ENCODE measurements at places on chromosomes 5 and 9. TPM values are rescaled to one million over a fixed set of nuclear protein-coding genes. Genes with fewer than 3 reads are reported as not detected.

GRCh38 chr9:33445389-33446239 is 1.8 kb downstream of the AQP3 start:
- peaks cover 53% of the 10 kb centered on the region for H3K36me3 ChIP-seq
- peak overlapping the region; percentile 97 for H3K27ac ChIP-seq
- peak overlapping the region; percentile 94 for H3K4me3 ChIP-seq
- peaks cover 71% of the 10 kb centered on the region for H3K4me1 ChIP-seq

DNA sequence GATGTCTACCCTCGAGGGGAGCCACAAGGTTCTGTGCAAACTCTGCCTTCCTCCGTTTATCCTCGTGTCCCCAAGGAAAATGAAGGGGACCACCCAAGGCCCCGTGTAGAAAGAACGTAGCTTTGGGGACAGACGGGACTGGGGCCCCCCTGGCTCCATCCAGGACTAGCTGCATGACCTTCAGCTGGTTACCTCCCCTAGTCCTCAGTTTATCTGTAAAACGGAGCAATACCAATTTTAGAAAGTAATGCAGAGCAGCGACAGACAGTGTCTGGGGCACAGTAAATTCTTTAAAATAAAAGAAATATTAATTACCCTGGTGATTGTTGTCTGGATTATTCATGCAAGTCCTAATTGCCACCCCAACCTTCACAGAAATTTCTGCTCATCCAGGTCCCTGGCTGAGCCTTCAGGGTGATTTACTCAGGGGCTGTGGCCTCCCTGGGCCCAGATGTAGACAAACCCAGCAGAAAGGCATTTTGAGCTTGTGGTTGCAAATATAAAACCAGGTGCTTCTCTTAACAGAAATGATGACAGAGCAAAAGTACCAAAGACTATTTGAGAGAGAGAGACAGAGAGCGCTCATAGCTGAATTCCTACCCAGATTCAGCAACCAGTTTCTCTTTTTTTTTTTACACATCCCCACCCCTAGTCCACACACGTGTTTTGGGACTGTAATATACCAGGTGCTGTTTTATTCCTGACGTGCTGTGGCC is 155.1 kb upstream of the SMIM23 start:
- H3K4me1 ChIP-seq = no peaks in the 10 kb centered on the region
- no peaks in the 10 kb centered on the region for H3K36me3 ChIP-seq

DNA sequence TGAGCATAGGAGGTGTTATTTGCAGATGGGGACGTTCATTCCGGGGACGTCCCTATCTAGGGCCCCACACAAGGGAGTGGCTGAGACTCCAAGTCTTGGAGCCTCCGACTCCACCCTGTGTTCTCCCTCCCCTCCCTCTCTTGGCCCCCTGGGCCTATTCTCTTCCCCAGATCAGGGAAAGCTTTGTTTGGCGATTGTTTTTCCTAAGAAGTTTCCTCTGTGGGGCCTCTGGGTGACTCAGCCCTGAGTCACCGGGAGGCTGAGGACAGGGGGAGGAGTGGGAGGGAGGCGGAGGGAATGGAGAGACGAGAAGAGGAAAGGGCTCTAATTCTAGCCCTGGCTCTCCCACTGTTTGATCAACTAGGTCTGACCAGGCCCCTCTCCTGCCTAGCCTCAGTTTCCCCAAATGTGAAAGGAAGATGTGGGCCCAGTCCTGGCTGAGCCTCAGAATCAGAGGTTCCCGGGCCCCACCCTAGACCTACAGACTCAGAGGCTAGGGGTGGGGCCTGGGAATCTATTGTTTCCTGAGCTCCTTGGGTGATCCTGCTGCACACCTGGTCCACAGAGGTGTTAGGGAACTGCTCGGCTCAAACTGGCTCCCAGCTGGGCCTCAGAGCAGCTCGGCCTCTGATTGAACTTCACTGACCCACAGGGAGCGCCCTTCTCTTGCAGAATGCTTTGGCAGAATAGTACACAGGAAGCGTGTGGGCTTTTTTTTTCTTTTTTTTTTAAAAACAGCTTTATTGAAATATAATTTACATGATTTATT is 19.2 kb downstream of the GSN start:
- H3K4me1 ChIP-seq = peaks cover 22% of the 10 kb centered on the region
- no peak for DNase-seq
- H3K27me3 ChIP-seq = no peaks in the 10 kb centered on the region
- no peak overlapping the region for H3K4me3 ChIP-seq
- H3K36me3 ChIP-seq = no peaks in the 10 kb centered on the region
- H3K27ac ChIP-seq = no peak overlapping the region

DNA sequence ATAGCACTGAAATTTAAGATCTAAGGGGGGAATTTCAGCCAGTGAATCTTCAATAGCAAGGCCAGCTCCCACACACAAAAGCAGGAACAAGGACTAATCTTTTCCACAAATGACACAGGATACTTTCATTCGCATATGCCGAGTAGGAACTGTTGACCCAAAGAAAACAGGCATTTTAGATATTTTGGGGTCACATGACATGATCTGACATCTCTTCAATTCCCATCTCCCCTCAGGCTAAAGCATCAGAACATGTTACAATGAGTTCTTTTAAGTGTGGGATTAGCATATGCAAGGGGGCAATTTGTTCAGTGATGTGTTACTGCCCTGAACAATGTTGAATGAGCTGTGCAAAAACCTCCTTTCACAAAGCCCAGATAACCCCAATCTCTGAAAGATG is 68.2 kb downstream of the TLE1 start:
- H3K36me3 ChIP-seq = no peaks in the 10 kb centered on the region
- H3K4me1 ChIP-seq = peaks cover 9% of the 10 kb centered on the region
- no peak overlapping the region for H3K4me3 ChIP-seq
- H3K27ac ChIP-seq = no peak overlapping the region
- no peaks in the 10 kb centered on the region for H3K27me3 ChIP-seq

DNA sequence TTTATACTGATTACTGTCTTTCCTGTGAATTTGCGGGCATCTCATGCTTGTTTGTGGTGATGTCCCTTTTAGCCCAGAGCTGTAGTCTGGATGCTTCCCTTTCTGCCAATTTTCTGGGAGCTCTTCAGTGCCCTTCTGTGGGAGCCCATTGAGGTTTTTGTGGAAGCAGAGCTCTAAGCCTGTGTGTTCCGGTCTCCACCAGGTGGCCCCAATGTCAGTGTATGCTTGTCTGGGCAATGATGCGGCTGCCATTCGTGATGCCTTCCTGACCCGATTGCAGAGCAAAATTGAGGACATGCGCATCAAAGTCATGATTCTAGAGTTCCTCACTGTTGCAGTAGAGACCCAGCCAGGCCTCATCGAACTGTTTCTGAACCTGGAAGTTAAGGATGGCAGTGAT is 35.1 kb downstream of the SH3GLB2 start:
- H3K36me3 ChIP-seq = peaks cover 58% of the 10 kb centered on the region
- peaks cover 19% of the 10 kb centered on the region for H3K4me1 ChIP-seq
- no peaks in the 10 kb centered on the region for H3K27me3 ChIP-seq
- DNase-seq = no peak
- H3K4me3 ChIP-seq = no peak overlapping the region

- no peak overlapping the region for H3K4me3 ChIP-seq
- H3K4me1 ChIP-seq = peaks cover 32% of the 10 kb centered on the region
- H3K27ac ChIP-seq = no peak overlapping the region
- no peak for DNase-seq
Measured at GRCh38 chr5:141517880-141518617, 29.2 kb downstream of the PCDHGC5 start.

- H3K36me3 ChIP-seq = no peaks in the 10 kb centered on the region
- peak; percentile 77 for DNase-seq
- no peak overlapping the region for H3K4me3 ChIP-seq
Measured at GRCh38 chr9:126301985-126302603, 24.5 kb upstream of the MVB12B start.

- H3K27ac ChIP-seq = no peak overlapping the region
- no peak overlapping the region for H3K4me3 ChIP-seq
Measured at GRCh38 chr9:92482805-92483204, 499 bp upstream of the ASPN start.

- peaks cover 3% of the 10 kb centered on the region for H3K27me3 ChIP-seq
- peaks cover 7% of the 10 kb centered on the region for H3K4me1 ChIP-seq
- no peak overlapping the region for H3K27ac ChIP-seq
- no peak for DNase-seq
- no peaks in the 10 kb centered on the region for H3K36me3 ChIP-seq
- H3K4me3 ChIP-seq = no peak overlapping the region
Measured at GRCh38 chr5:95976606-95977005, 15.0 kb upstream of the ELL2 start.

- H3K36me3 ChIP-seq = no peaks in the 10 kb centered on the region
- peaks cover 5% of the 10 kb centered on the region for H3K4me1 ChIP-seq
- DNase-seq = no peak
Measured at GRCh38 chr9:113705306-113705927, 170.7 kb upstream of the ZNF618 start.

GRCh38 chr5:14809369-14810155 is 62.0 kb downstream of the ANKH start:
- peak; percentile 86 for DNase-seq
- peak overlapping the region; percentile 85 for H3K27ac ChIP-seq
- H3K27me3 ChIP-seq = no peaks in the 10 kb centered on the region
- H3K36me3 ChIP-seq = peaks cover 19% of the 10 kb centered on the region
- peaks cover 53% of the 10 kb centered on the region for H3K4me1 ChIP-seq

- no peaks in the 10 kb centered on the region for H3K36me3 ChIP-seq
- H3K27ac ChIP-seq = no peak overlapping the region
- H3K4me1 ChIP-seq = no peaks in the 10 kb centered on the region
- H3K27me3 ChIP-seq = no peaks in the 10 kb centered on the region
- no peak overlapping the region for H3K4me3 ChIP-seq
- DNase-seq = no peak
Measured at GRCh38 chr5:167821669-167822068, 469.8 kb upstream of the WWC1 start.

GRCh38 chr5:133222040-133222439 is 170.2 kb downstream of the HSPA4 start:
- H3K27ac ChIP-seq = no peak overlapping the region
- H3K27me3 ChIP-seq = peaks cover 4% of the 10 kb centered on the region
- DNase-seq = no peak
- no peak overlapping the region for H3K4me3 ChIP-seq
- H3K36me3 ChIP-seq = no peaks in the 10 kb centered on the region
- H3K4me1 ChIP-seq = no peaks in the 10 kb centered on the region

GRCh38 chr9:133774799-133775198 is 36.6 kb upstream of the SARDH start:
- H3K27ac ChIP-seq = no peak overlapping the region
- no peaks in the 10 kb centered on the region for H3K27me3 ChIP-seq
- H3K4me3 ChIP-seq = no peak overlapping the region
- no peak for DNase-seq

- H3K36me3 ChIP-seq = no peaks in the 10 kb centered on the region
- H3K27ac ChIP-seq = peak overlapping the region; percentile 89
- peak; percentile 61 for DNase-seq
- H3K4me3 ChIP-seq = peak overlapping the region; percentile 9
- H3K27me3 ChIP-seq = peaks cover 1% of the 10 kb centered on the region
- peaks cover 33% of the 10 kb centered on the region for H3K4me1 ChIP-seq
Measured at GRCh38 chr5:54440456-54440893, 15.0 kb upstream of the HSPB3 start.

DNA sequence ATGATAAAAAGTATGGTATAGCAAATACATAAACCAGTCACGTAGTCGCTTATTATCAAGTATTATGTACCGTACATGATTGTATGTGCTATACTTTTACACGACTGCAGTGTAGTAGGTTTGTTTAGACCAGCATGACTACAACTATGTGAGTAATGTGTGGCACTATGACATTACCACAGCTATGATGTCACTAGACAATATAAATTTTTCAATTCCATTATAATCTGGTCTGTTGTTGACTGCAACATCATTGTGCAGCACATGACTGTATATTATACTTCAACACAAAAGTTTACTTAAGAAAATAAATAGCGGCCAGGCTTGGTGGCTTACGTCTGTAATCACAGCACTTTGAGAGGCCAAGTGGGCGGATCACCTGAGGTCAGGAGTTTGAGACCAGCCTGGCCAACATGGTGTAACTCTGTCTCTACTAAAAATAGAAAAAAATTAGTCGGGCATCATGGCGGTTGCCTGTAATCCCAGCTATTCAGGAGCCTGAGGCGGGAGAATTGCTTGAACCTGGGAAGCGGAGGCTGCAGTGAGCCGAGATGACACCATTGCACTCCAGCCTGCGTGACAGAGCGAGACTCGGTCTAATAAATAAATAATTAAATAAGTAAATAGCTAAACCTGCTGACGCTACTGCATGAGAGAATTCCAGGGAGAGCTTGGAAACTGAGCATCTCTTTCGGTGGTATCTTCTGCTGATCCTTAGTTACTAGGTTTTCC is 24.6 kb upstream of the JADE2 start:
- no peak overlapping the region for H3K27ac ChIP-seq
- no peak overlapping the region for H3K4me3 ChIP-seq
- H3K27me3 ChIP-seq = no peaks in the 10 kb centered on the region
- DNase-seq = no peak

GRCh38 chr5:106578736-106579135 is 1092.0 kb downstream of the EFNA5 start:
- H3K4me1 ChIP-seq = no peaks in the 10 kb centered on the region
- DNase-seq = no peak
- H3K4me3 ChIP-seq = no peak overlapping the region
- H3K27ac ChIP-seq = no peak overlapping the region

Gene IFNA4
- not detected for total RNA-seq

Gene SLC6A19
- not detected for total RNA-seq

Gene F2RL1
- 0.89 TPM for total RNA-seq

Gene CLIC3
- 2.6 TPM for total RNA-seq

Gene SOWAHA
- not detected for total RNA-seq

Gene HAPLN1
- not detected for total RNA-seq

Gene DRD1
- not detected for total RNA-seq

Measured in activated CD4-positive, alpha-beta T cell treated with anti-CD3 and anti-CD28 coated beads, Interleukin-2, amount 10 ng/mL, durations not matched to agents 7 days and 5 days (primary cell).